SK-MEL-5 (cell line): ENCODE measurements at places on chromosomes 11 and 22.

DNA sequence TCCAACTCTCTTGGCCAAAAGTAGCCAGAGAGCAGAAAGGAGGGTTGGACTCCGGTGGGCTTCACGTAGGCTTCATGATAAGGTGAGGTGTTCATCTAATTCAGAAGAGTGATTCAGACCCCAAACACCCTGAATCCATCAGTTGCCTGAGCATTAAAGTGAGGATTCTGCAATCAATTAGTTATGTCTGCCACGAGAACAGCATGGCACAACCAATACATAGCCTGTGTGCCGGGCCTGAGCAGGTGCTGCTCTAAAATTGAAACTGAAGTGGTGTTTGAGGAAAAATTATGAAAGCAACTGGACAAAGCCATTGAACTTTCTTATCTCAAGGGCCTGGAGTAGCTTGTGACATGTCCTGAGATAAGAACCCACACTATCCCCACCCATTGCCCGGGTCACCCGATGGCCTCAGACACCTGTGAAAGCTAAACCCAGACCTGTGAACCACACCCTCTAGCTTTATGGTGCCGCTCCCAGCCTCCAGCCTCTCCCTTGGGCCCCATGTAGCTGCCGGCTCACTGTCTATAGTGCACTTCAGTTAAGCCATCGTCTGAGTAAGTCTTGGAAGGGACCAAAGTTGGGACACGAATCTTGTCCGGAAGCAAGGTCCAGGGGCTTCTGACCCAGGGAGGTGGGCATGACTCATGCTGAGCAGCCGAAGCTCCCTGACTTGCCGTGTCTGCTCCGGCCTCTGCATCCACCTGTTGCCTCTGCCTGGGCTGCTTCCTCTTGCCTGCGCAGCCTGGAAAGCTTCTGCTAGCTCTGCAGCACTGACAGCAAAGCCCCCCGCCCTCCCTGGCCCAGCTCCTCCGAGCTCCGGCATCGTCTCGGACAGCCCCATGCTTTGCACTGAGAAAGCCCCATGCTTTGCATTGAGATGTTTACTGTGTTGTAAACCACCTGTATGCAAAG lies 5.7 kb upstream of the MYEOV start:
- DNase-seq, result peak; percentile 42

DNA sequence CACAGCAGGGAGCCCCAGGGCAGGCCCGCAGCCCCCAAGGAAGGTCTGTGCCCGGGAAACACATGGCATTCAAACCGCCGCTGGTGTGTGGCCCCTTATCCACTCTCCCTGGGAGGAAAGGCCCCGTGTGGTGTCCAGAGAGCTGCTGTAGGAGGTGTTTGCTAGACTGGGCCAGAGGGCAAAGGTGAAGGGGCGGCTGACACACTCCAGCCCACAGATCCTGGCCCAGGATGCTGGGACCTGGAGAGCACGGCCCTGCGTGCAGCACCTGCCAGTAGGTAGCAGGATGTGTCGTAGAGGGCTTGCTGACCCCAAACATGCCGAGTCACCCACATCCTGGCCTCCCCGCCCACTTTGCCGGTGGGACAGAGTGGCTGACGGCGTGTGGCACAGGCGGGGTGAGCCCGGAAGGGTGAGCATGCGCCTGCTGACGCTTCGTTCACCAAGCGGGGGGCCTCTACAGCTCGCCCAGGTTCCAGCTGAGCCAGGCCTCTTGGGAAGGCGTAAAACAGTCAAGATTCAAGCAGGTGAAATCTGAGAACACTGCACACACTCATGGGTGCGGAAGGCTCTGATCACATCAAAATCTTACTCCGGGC lies 11.0 kb downstream of the OSBPL5 start:
- DNase-seq, result no peak

DNA sequence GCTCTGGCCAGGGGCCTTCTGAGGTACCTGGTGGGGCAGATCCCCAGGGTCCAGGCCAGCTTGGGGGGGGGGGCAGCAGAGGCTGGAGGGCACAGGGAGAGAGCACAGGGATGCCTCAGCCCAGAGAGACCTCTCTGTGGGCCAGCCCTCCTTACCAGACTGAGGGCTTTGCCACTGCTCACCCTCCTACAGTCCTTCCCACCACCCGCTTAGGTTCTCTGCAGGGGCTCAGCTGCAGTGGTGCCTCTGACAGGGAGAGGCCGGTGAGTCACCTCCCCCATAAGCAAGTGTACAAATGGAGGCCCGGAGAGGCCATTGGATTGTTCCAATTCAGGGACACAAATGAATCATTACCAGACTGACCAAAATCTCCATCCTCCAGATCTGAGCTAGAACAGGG lies 68.1 kb upstream of the LMO1 start:
- DNase-seq, result no peak

GRCh38 chr22:32706149-32706548 lies 95.4 kb upstream of the TIMP3 start:
- peak; percentile 39 for DNase-seq

- peak; percentile 82 for DNase-seq
Measured at GRCh38 chr22:47837703-47838102, 1075.3 kb downstream of the TBC1D22A start.

DNA sequence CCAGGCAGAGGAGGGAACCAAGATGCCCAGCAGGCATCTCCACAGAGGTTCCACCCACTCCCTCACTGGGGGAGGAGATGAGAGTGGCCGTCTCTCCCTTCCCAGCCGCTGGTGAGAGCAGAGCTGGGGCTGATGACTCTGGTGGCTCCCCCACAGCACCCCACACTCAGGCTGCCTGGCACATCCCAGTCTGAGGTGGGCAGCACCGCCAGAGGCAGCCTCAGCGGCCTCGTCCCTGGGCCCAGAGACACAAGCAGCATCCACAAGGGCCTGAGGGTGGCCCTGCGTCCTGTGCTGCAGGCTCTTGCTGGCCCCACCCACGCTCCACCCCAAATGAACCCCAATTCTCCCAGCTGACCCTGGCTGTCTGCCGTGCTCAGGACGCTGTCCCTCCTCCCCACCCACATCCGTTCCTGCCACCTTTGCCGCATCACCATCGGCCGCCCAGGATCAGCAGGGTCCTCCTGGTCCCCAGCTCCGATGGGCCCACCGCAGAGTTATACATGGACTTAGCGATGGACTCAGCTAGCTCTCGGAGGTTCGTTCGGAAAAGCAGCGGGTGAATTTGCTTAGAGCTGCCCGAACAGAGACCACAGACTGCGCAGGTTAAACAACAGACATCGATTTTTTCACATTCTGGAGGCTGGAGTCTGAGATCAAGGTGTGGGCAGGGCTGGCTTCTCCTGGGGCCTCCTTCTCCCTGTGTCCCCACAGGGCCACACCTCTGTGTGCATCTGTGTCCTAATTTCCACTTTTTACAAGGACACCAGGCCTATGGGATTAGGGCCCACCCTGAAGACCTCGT lies 20.2 kb upstream of the CTSD start:
- no peak for DNase-seq

GRCh38 chr11:92179017-92179670 lies 45.5 kb upstream of the FAT3 start:
- DNase-seq, result no peak
